ENCODE measurements at places on chromosomes 1 and 21. TPM values are rescaled to one million over a fixed set of nuclear protein-coding genes. Genes with fewer than 3 reads are reported as not detected.

TTC39A gene
- not detected for total RNA-seq

COL9A2 gene
- total RNA-seq: 0.39 TPM

ZSWIM5 gene
- not detected for total RNA-seq

MROH7 gene
- total RNA-seq: not detected

RGS18 gene
- not detected for total RNA-seq

LRRC71 gene
- total RNA-seq: not detected

PYHIN1 gene
- not detected for total RNA-seq

MFAP2 gene
- total RNA-seq: 16.7 TPM

SPTA1 gene
- total RNA-seq: not detected

FCRL2 gene
- not detected for total RNA-seq

AKIRIN1 gene
- 54.1 TPM for total RNA-seq

ADAMTS5 gene
- 1.1 TPM for total RNA-seq

FLG2 gene
- total RNA-seq: not detected

FOXD3 gene
- total RNA-seq: 0.13 TPM

BLZF1 gene
- total RNA-seq: 36.3 TPM

IRF6 gene
- not detected for total RNA-seq

PTGER3 gene
- total RNA-seq: 14.9 TPM

DCST1 gene
- not detected for total RNA-seq

MYCL gene
- 5.3 TPM for total RNA-seq

KCNQ4 gene
- total RNA-seq: 0.05 TPM

LYPD8 gene
- total RNA-seq: not detected

LCE3B gene
- not detected for total RNA-seq

PPIAL4G gene
- total RNA-seq: not detected

FMOD gene
- total RNA-seq: 0.66 TPM

C1orf116 gene
- total RNA-seq: 0.03 TPM

SHISAL2A gene
- total RNA-seq: not detected

DUSP10 gene
- total RNA-seq: 15.8 TPM

PGLYRP3 gene
- total RNA-seq: not detected

SRSF4 gene
- total RNA-seq: 143 TPM

CTH gene
- total RNA-seq: 2.2 TPM

PCSK9 gene
- total RNA-seq: 0.03 TPM

INAVA gene
- total RNA-seq: 0.72 TPM

TNFSF18 gene
- not detected for total RNA-seq

DYRK3 gene
- total RNA-seq: 3.9 TPM

LRRC53 gene
- total RNA-seq: not detected

APCS gene
- total RNA-seq: not detected

C1orf159 gene
- 15.4 TPM for total RNA-seq

FMO5 gene
- total RNA-seq: 1.5 TPM

PRKAA2 gene
- total RNA-seq: 0.13 TPM

TIE1 gene
- total RNA-seq: not detected

OR14C36 gene
- total RNA-seq: not detected

TNFRSF1B gene
- 1.4 TPM for total RNA-seq

CFHR4 gene
- total RNA-seq: not detected

PDE4B gene
- 12.4 TPM for total RNA-seq

CYP4Z1 gene
- not detected for total RNA-seq
